AG20443 (cell line): ENCODE measurements at places on chromosomes 7 and 10.

DNA sequence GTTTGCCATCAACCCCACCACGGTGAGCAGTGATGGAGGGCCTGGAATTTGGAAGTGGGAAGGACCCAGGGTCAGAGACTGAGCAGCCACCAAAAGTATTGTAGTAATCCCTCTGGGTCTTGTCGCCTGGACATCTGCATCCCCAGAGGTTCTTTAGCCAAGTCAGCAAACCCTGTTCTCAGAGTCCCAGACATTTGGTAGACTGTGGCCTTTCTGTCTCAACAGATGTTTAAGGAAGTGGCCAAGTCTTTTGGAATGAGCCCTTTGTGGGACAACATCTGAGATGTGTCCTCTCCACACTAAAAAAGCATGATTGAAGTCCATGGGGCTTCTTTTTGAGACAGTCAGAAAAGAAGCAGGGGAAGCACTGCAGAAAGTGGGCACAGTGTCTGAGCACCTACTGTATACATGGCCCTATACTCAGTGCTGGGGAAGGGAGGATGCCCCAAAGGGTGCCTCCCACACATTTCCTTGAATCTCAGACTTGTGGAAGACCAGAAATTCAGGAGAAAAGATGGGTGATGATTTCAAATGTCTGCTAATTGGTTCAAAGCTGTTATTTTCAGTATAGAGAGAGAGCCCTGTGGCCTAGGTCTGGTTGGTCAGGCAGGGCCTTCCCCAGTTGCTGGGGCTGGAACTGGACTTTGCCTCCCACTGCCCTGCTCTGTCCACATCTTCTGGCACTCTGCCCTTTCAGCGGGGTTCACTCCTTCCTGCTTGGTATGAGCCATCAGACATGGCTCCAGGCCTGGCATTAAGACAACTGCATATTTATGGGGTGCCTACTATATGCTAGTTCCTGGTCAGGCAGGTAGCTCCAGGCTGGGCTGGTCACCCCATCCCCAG lies 26.5 kb upstream of the VSIR start:
- no peak for DNase-seq

DNA sequence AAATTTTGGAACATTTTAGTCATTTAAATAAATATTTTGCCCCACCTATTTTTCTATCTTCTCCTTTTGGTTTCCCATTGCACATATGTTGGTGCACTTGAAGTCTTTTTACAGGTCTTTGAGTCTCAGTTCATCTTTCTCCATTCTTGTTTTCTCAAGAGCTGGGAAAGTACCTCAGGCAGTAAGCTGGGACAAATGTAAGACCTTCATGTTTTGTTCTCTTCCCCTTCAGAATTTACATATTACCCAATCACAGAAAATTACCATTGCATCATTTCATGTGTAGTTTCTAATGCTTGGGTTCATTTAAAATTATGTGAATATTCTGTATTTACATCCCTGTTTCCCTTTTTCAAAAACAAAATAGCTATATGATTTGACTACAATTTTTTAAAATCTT lies 1150.0 kb upstream of the POT1 start:
- no peak for DNase-seq

DNA sequence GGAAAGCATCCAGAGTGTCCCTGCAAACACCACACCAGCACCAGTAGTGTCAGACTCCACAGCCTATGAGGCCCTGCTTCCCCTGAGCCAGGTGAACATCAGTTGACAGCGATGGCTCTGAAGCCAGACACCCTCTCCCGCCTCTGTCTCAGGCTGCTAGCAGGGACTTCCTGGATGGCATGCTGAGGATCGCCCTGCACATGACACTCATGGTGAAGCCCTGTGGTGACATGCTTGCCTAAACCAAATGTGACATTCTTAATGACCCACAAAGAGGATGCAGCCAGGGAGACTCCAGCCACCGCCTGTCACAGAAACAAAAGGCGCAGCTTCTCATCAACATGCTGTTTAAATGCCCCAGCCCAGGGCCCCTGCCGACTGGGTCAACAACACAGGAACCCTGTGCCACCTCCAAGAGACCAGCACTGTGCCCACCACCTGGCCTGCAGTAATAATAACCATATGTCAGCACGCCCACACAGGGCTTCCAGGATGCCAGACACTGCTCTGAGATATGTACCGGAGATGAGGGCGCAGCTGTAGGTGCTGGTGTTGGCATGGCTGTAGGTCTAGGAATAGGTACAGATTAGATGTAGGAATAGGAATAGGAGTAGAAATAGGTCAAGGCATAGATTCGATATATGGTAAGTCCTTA lies 81.3 kb downstream of the GRID1 start:
- DNase-seq: no peak

- no peak for DNase-seq
These were observed 23.8 kb upstream of the RPA3 start for GRCh38 chr7:7742223-7742622.

DNA sequence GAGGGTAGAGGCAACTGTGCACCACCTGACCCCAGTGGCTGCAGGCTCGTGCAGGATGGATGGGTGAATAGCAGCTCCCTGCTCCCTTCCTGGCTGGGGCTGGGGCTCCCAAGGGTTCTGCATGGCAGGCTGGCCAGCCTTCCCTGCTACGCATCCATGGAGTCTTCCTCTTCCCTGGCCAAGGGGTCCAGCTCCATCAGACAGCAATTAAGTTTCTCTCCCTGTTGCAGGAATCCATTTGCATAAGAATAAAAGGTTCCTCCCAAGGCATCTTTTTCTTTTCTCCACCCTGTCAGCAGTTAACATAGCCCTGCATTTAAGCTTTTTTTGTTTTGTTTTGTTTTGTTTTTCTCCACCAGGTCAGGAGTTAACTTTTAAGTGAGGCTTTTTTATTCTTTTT lies 10.0 kb upstream of the CPA2 start:
- no peak for DNase-seq

DNA sequence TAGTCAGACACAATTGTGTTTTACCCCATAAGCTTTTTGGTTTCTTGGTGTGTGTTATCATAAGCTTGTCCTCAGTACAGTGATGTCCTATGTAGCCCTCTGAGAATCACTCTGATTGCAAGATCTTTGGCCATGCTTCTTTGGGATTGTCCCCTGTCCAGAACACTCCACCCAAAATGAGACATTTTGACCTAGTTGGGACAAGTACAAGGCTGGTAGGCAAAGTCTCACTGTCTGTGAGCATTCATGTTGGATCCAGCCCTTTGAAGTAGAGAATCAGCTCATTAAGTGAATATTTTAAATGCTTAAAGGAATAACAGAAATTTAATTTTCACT lies 28.9 kb upstream of the PCGF5 start:
- DNase-seq: no peak

DNA sequence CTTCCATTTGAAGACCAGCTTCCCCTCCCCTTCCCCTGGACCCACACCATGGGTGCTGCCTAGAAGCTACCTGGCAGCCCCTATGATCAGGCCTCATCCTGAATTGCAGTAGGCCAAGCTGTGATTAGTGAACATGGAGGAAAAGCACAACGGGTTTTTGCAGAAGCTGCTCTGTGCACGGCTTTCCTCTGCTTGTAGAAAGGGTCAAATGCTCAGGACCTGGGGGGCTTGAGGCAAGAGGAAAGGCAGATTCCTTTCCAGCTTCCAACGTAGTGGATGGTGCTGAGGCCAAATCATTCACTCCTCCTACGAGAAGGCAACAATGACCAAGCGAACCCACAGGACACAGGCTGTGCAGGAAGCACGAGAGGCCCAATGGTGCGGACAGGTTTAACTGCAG lies 410.3 kb upstream of the SHH start:
- DNase-seq: no peak

- no peak for DNase-seq
These were observed 23.2 kb downstream of the WIPI2 start for GRCh38 chr7:5213286-5213645.
